Osteoblast (primary cell): ENCODE measurements at places on chromosomes 1 and 21.

- DNase-seq, result no peak
Observed at GRCh38 chr1:62391369-62391971, 45.4 kb upstream of the USP1 start.

DNA sequence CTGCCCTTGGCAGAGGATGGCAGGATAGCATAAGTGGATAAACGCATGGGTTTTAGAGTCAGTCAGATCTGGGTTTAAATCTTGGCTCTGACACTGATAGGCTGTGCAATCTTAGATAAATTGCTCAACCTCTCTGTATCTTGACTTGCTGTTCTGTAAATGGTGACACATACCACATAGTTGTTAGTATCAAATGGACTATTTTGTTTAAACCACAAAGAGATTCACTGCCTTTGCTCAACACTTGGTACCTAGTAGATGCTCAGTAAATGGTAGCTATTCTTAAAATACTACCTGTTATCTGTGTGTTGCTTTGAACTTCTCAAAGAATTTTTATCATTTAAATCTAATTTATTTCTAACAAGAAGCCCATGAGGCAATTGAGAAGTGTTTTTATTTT, 39.5 kb upstream of the A3GALT2 start:
- DNase-seq, result no peak

DNA sequence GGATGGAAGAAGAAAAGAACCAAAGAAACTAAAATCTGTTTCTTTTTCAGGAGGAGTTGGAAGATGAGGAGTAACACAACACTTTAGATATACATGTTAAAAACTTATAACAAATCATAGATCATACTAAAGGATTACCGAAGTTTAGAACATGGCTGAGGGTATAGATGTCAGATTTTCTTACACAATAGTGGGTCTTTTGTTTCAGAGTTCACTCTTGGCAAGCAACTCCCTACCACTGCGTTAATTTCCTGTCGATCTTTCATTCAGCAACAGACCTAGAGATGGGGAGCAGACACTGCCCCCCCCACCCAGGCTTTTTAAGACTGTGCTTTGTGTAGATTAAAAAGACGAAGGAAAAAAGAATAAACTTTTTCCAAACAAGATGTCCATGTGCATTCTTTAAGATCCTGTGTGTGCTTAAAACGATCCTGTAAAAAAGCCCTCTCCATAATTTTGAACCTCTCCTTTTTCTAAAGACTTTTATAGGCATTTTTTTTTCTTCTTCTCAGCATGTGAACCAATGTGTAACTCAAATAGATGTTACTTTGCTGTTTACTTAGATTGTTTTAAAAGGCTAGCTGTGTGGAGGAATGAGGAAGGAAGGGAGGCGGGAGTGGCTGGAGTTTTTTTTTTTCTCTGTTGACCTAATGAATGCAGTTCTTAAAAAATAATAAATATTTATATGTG, 50.4 kb downstream of the NFIA start:
- DNase-seq, result no peak

DNA sequence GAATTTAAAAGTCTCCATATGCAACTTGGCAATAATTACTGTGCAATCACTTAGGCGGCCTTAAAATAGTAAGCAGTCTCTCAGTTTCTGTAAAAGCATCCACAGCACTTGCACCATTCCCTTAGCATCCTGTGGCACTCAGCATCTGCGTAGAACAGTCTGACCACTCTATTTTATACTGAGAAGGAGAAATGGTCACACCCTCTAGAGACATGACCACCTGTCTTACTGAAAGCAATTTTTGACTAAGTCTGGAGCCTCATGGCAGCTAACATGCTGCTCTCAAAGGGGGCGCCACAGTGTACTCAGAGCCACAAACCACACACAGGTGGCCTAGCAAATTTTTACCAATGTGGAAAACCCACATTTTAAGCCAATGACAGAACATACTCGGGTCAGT, 62.0 kb downstream of the KCNK1 start:
- no peak for DNase-seq

GRCh38 chr1:20212685-20213331, 26.5 kb upstream of the PLA2G2C start:
- DNase-seq, result peak; percentile 87

DNA sequence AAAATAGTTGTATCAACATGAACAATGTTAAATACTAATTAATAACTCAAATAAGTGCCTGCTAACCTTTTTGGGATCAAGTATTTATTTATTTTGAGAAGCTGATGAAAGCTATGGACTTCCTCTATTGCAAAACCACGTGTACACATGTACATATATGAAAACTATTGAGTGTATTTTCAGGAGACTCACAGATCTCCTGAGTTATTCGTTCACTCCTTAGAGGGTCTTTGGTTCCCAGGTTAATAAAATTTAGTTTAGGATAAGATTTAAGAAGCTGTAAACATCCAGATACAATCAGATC, 130.5 kb downstream of the DISC1 start:
- DNase-seq, result no peak

DNA sequence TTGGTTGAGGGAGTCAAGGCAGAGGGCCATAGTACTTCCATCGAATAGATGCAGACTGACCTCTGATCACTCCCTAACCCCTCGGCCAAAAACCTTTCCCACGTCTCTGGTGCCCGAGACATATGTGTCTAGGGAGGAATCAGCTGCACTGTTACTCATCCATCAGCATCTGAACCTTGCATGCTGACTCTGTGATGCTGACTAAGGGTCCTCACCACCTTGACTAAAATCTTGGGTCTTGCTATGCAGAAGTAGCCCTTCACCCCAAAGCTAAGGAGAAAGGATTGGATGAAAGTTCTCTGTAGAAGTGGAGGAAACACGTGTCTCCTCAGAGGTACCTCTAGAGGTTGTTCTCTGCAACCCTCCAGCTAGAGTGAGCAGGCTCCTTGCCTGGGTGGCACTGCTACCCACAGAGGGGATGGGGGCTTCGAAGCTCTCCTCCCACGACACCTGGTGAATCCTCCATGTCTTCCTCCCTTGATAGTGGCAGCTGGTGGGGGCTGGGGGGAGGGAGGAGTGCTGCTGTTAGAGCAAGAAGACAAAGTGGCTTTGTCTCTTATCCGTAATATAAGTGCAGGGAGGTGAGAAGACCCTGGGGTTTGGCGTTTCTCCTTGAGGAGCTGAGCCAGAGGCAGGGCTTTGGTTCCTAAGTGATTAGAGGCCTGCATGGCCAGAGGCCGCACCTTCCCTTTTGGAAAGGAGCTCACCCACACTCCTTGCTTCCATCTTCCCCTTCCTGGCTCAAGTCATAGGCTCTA, 45.1 kb downstream of the ATP2B4 start:
- no peak for DNase-seq

GRCh38 chr1:186206048-186206570, 168.9 kb downstream of the TPR start:
- DNase-seq, result no peak

DNA sequence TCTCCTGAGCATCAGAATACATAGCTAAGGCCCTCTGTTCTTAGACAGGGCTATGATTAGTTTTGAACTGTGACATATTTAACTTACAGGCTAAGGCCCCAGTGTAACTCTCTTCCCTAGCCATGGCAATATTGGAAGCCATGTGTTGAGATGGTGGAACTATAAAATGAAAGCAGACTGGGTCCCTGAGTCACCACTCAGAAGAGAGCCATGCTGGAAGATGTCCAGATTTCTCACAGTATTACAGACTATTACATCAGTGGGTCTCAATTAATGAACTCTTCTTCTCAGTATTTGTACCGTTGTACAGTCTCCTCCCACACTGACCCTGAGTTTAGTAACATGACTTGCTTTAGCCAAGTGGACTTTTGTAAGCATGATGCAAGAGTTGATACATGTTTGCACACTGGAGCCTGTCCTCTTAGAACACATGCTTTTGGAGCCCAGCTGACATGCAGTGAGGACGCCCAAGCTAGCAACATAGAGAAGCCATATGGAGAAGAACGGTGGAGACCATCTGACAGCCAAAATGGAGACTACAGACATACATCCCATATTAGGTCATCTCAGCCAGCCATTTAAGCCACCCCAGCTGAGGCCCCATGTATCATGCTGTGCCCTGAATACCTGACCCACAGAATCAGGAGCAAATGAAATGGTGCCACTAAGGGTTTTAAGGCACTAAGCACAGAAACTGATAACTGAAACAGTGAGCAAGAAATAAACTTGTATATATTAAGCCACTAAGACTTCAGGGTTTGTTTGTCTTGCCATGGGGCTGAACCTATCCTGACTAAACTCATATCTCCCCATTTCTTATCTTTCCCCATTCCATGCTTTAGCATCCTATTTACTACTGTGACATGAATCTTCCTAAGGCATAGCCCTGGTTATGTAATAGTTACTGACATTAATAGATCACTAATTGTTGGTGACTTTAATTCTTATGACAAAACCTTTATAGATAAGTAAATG, 24.4 kb downstream of the TBX15 start:
- no peak for DNase-seq

DNA sequence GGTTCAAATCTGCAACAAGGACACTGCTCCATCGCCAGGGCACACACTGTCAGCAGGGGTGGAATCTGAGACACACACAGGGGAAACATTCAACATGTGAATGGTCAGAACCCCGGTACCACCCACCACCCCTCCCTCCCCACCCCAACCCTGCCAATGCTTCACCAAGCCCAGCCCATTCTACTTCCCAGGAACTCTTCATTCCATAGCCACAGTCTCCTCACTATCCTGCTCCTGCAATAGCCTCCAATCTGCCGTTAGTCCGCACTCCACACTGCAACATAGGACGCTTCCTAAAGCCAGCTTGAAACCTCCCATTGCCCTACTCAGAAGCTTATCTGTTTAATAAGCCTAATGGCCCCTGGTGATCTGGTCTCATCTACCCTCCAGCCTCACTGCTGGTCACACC, 7.5 kb upstream of the RAB3B start:
- no peak for DNase-seq

DNA sequence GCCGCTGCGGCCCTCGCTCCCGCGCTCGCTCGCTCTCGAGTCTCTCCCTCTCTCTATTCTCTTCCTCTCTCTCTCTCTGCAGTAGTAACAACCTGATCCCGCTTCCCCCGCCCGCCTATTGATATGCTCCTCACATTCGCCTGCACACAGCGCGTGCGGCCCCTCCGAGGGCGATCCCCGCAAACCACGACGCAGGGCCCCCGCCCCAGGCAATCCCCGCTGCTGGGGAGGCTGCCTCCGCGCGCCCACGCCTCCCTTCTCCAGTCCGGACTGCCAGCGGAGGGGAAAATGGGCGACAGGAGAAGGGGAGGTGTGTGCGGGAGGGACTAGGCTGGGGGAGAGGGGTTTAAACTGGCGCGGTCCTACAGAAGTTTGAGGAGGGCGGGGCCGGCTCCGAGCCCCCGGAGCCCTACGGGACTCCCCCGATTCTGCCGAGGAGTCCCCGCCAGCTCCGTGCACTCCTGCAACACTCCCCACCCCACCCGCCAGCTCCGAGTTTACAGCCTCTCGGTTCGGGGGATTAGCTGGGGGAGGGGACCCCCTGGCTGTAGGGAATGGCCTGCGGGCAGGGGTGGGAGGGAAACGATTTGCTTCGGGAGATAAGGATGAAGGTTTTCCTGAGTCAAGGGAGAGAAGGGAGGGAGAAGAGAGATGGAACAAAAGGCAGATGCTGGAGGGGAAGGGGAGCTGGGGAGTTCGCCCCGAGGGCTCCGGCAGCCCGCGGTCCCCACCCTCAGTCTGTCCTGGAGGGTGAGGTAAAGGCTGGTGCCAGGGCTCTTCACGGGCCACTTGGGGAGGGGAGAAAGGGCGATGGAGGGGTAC, 66.6 kb downstream of the SYT2 start:
- peak; percentile 73 for DNase-seq

GRCh38 chr1:180937624-180938225, 25.0 kb downstream of the KIAA1614 start:
- DNase-seq, result no peak

DNA sequence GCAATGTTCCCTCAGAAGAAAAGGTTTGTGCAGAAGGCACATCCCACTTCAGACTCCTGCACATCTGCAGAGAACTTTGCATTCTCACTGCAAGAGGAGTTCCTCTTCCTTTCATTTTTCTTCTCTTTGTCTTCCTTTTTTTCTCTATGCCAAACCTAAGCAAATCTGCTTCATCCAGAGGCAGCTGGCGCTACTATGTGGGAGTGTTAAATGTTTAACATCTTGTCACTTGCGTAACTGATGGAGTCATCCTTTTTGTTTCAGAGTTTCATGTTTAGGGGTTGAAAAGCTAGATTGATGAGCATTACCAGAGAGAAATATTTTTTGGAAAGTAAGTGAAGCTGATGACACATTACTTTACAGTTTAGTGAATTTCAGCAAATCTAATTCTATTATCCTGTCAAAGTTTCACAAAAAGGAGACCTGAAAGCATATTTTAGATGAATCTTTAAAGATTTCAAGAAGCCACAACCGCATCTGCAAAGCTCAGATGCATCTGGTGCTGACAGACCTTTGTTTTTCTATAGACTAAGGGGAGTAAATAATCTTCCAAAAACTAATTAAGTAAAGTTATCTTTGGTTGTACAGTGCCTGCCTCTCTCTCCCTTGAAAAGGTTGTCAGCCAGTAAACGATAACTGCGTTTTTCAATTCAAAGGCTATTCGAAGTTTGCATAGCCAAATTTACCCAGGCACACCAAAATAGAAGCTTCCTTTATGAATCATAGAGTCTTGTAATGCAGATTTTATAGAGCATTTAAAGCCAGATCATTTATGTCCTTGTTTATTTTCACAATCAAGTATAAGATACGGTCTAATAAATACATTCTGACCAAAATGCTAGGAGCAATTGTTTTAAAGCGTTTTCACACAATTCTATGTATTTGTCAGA, 1.2 kb upstream of the LRRC53 start:
- no peak for DNase-seq
